ENCODE measurements at places on chromosomes 5 and 9.
A peak's percentile ranks its signal among the peaks of the same experiment; 100 is the strongest.

- DNase-seq, result no peak
These were observed 18.2 kb downstream of the TENT2 start for GRCh38 chr5:79630444-79630843.

- DNase-seq, result no peak
These were observed 321.7 kb downstream of the MLLT3 start for GRCh38 chr9:20300430-20301115.

- peak; percentile 58 for DNase-seq
These were observed 19.7 kb upstream of the HSDL2 start for GRCh38 chr9:112360047-112360804.

DNA sequence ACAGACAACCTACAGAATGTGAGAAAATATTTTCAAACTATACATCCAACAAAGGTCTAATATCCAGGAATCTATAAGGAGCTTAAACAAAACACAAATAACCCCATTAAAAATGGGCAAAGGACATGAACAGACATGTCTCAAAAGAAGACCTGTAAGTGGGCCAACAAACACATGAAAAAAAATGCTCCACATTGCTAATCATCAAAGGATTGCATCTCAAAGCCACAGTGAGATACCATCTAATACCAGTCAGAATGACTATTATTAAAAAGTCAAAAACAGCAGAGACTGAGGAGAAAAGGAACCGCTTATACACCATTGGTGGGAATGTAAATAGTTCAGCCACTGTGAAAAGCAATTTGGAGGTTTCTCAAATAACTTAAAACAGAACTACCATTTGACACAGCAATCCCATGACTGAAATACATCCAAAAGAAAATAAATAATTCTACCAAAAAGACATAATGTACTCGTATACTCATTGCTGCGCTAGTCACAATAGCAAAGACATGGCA lies 39.1 kb upstream of the C5orf63 start:
- no peak for DNase-seq

DNA sequence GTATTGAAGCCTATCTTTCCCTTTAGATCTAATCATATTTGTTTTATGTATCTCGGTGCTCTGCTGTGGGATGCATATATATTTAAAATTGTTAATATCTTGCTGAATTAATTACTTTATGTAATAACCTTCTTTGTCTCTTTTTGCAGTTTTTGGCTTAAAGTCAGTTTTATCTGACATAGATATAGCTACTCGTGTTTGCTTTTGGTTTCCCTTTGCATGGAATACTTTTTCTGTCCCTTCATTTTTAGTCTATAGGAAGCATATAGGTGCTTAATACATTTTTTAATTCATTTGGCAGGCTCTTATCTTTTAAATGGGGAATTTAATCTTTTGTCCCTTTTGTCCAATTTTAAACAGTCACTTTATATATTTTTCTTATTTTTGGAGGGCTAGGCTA lies 360.6 kb upstream of the PRR16 start:
- no peak for DNase-seq

GRCh38 chr5:10892147-10892910 lies 131.3 kb upstream of the DAP start:
- DNase-seq, result no peak

DNA sequence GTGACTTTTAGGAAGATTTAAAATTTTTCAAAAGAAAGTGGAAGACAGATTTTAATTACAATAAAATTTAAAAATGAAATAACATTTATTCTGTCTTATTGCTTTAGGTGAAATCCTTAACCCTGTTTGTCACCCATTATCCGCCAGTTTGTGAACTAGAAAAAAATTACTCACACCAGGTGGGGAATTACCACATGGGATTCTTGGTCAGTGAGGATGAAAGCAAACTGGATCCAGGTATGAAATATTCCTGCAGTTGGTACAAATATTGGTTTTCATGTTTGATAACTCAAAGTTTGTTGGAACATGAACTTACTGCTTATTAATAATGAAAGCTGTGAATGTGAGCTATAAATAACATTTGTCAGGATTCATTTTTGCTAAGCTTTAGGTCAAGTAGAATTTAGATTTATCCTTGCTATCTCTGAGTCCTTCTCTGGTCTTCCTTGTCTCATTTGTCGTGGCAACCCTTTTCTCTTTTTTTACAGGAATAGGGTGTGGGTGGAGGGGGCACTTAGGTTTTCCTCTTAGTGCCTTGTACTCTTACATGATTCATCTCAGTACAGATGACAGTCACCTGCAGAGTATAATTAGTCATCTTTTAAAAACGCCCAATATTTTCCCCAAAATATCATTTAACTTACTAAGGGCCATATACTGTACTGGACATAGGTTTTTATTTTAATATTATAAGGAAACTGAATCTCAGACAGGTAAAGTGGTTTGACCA lies 95.3 kb upstream of the RASGRF2 start:
- DNase-seq, result no peak

DNA sequence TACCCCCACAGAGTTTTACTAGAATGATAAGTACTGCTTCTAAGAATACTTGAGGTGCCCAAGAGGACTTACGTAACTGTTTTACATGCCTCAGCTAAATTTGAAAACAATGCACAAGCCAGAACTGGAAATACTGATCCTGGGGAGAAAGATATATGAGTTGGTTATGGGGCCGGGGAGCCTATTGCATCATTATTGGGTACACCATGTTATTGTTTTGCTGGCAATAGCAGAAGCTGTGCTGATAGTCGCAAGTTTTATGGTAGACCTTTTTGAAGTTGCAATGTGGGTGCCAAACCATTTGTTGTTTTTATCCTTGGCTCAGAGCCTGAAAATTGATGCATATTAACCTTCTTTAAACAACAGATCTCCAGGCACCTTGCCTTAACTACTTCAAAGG lies 108.4 kb upstream of the DHFR start:
- no peak for DNase-seq

- no peak for DNase-seq
These were observed 174.1 kb upstream of the RFX3 start for GRCh38 chr9:3699883-3700282.

- DNase-seq, result no peak
These were observed 467.3 kb upstream of the FTMT start for GRCh38 chr5:121384359-121384758.

DNA sequence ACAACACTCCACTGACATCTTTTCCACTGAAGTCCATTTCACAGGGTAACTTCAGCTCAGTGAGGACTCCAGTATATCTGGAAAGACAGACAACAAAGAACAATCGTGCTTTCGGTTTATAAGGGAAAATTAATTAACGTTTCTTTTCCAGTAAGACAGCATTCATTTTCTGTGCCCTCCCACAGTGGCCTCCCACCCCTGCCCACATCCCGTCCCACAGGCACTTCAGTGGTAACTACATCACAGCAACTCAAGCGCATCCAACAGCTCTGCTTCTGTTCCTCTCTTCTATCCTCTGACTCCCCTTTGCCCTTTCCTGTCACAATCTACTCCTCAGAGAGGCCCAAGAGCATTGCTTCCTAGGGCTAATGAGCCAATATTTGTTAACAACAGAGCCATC lies 40.3 kb downstream of the GLDC start:
- no peak for DNase-seq

DNA sequence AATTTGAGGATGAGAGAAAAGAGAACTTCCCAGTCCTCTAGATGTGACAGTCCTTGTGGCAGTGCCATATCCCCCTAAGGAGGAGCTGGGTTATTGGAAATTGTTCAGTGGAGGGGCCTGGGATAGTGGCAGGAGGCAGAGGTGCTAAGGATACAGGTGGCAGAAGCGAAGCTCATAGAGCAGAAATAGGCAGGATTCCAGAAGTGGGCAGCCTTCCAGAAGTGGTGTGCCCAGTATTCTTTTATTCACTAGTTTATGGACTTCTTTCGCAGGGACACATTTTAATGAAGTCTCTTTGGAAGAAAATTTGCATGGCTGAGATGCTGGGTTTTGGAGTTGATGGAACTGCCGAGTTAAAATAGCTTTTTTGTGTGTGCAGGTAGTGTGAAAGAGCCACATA lies 6.8 kb downstream of the PIK3R1 start:
- no peak for DNase-seq

DNA sequence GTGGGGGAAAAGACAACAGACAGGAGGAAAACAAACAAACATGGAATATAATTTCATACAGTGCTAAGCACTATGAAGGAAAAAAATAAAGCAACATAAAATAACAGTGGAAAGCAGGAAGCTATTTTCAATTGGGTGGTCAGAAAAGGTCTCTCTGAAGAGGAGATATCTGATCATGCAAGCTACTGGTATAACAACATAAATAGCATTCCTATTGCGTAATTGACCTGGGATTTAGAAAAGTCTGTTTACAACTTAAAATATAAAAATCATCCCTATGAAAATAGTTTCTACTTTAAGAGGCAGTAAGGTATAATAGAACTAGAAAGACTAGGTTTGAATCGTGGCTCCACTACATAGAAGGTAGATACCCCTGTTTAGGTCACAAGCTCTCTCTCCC lies 61.4 kb downstream of the FBXW11 start:
- DNase-seq, result peak; percentile 51

DNA sequence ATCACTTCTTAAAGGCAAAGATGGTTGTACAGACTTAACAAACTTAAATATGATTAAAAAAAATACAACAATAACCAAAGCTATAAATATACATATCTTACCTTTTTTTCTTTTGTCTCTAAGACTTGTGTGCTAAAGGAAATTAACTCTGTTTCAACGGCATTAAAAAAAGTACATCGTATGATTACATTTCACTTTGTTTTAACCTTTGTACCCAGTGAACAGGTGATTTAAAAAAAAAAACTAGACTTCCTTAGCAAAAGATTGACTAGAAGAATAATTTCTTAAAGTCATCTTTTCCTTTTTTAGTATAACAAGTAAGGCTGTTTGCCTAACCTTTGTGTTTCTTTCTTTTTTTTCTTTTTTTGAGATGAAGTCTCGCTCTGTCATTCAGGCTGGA lies at the start of gene LRRC19:
Gene LRRC19, minus strand, starts transcription at position 182 of the 400 bp plus-strand sequence. CDS start 5,978 bp downstream, outside the sequence.
- no peak for DNase-seq

DNA sequence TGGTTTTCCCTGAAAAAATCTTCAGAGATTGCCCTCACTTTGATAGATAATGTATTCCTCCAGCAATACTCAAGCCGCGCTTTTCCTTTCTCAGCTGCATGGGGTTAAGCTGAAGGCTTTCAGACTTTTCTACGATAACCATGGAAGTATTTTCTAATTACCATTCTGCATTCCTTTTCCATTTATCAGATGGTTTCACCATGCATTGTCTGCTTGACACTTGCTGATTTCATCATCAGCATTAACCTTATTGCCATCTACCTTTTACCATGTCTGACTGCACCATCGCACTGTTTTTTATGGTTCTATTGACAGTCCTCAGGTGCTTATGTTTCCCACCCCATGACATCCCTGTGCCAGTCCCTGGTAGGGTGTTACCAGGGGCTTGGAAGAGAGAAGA lies 91.6 kb downstream of the DMAC1 start:
- DNase-seq, result no peak

DNA sequence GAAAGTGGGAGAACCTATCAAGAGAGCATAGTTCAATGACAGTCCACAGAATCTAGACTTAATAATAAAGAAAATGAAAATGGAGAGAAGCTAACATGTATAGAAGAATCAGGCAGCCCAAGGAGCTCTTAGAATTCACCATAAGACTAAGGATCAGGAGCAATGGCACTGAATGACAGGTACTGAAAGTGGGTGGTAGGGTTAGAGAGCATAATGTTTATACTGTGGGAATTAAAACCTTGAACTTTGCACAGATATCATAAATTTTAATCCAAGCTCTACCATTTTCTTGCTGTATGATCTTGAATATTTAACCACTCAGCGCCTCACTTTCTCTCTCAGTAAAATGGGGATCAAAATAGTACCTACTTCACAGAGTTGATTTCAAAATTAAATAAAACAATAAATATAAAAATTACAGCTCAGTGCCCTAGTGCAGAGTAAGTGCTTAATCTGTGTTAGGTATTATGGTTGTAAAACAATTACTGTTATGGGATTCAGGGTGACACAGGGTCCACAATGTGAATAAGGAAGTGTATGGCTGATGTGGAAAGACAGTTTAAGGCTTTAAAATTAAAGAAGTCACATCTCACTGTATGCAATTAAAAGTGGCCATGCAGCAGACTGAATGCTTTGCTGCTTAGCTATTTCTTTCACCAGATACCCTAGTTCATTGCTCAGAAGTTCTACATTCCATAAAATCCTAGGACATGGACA lies 319.8 kb downstream of the HINT1 start:
- DNase-seq, result no peak

- peak; percentile 25 for DNase-seq
These were observed 70.1 kb upstream of the NXNL2 start for GRCh38 chr9:88464851-88465250.

- DNase-seq, result peak; percentile 5
These were observed 615 bp downstream of the PSMD5 start for GRCh38 chr9:120841930-120842684.

DNA sequence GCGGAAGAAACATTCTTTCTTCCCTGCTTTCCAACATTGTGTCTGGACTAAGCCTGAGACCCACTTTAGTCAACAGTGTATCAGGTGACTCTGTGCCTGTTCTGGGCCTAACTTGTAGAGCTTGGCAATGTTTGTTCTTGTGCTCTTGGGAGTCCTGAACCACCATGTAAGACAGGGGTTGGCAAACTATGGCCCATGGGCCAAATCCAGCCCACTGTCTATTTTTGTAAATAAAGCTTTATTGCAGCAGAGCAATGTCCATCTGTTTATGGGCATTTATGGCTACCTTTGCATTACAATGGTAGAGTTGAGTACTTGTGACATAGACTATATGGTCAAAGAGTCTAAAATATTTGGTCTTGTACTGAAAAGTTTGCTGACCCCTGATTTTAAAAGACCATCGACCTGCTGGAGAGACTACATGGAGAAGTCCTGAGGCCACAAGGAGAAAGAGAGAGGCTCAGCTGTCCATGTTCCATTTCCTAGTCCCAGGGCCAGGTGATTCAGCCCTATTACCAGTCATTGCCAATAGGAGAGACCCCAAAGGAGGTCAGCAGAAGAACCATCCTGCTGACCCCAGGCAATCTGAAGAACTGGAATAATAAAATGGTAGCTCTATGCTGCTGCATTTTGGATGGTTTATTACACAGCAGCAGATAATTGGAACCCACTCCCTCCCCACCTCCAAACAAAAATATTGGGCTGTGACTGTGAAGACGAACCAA lies 211.3 kb downstream of the AUH start:
- DNase-seq, result no peak

DNA sequence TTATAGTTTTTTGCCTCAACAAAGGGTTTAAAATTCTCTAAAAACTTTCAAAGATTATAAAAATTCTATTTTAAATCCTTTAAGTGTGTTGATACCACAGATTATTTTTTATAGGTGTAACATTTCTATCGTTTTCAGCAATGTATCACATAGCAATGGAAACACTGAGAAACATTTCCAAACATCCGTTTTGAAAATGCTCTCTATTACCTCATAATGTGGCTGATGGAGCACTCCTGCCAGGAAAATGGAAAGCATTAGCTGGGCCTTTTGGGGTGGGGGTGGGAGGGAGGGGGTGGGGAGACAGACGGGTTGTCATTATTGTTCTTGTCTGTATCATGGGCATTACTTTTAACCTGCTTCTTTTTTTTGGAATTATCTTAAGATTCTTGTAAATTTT lies 516.5 kb downstream of the ACTL7B start:
- no peak for DNase-seq

- DNase-seq, result no peak
These were observed 207.9 kb downstream of the NXNL2 start for GRCh38 chr9:88742905-88743304.

Data from IMR-90 (cell line).